ENCODE measurements at places on chromosomes 2 and 18.

GRCh38 chr2:151137526-151137925, 124.1 kb downstream of the RBM43 start:
- DNase-seq = no peak

DNA sequence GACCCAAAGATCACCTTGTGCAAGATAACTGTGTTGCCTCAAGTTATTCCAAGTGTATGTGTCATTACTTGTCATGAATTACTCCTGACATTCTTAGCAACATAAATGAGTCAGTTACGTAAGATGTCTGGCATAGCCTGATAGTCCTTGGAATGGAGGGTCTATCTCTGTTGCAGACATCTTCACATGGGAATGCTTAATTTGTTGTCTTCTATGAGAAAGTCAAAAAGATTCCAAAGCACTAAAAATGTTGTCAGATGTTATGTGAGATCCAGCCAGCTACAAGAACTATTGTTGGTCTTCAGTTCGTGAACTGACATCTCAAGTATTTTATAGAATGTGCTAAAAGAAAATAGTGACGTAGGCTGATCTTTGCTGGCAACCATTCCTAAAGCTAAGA, 178.2 kb upstream of the RASGRP3 start:
- DNase-seq = no peak

DNA sequence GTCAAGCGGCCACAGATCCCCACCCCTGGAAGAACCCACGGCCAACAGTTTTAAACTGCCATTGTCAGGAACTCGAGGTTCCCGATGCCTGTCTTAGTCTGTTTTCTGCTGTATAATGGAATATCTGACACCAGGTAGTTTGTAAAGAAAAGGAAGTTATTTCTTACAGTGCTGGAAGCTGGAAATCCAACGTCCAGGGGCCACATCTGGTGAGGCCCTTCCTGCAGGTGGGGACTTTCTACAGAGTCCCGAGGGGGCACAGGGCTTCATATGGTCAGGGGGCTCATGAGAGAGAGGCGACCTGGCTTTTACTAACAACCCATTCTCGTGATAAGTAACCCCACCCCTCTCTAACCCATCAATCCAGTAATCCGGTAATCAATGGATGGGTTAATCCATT, 501.6 kb upstream of the MYT1L start:
- no peak for DNase-seq

- no peak for DNase-seq
Observed at GRCh38 chr2:47838686-47839085, 55.7 kb downstream of the MSH6 start.

GRCh38 chr2:69835666-69836065, 6.2 kb downstream of the GMCL1 start:
- DNase-seq = no peak

DNA sequence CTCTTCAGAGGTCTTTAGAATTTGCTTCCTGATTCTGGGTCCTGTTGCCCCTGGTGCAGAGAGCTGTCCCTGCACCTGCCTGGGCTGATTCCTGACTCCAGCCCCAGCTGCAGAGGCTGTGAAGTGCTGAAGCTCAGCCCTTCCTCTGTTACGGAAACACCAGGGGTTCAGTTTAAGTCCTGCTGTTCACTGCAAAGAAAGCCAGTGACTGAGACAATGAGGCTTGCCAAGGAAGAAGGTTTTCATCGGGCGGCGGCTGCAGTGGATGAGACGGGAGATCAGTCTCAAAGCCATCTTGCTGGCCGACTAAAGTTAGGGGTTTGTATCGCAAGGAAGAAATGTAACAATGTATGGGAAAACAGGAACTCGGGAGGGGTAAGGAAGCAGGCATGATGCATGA, 142.4 kb upstream of the ZNF236 start:
- no peak for DNase-seq

- DNase-seq = no peak
Observed at GRCh38 chr2:171702781-171703556, 15.7 kb downstream of the DYNC1I2 start.

GRCh38 chr2:120451334-120451733, 105.4 kb downstream of the INHBB start:
- no peak for DNase-seq

GRCh38 chr2:56898986-56899385, 715.2 kb downstream of the CCDC85A start:
- DNase-seq = no peak

GRCh38 chr18:37242091-37242490, 323.5 kb downstream of the CELF4 start:
- no peak for DNase-seq

- no peak for DNase-seq
Observed at GRCh38 chr18:71951001-71951400, 593.1 kb downstream of the CBLN2 start.

- DNase-seq = no peak
Observed at GRCh38 chr2:60555783-60556139, 2.3 kb upstream of the BCL11A start.

GRCh38 chr18:70961939-70962338, 673.1 kb downstream of the SOCS6 start:
- no peak for DNase-seq

- DNase-seq = no peak
Observed at GRCh38 chr2:5329763-5330162, 362.4 kb upstream of the SOX11 start.

DNA sequence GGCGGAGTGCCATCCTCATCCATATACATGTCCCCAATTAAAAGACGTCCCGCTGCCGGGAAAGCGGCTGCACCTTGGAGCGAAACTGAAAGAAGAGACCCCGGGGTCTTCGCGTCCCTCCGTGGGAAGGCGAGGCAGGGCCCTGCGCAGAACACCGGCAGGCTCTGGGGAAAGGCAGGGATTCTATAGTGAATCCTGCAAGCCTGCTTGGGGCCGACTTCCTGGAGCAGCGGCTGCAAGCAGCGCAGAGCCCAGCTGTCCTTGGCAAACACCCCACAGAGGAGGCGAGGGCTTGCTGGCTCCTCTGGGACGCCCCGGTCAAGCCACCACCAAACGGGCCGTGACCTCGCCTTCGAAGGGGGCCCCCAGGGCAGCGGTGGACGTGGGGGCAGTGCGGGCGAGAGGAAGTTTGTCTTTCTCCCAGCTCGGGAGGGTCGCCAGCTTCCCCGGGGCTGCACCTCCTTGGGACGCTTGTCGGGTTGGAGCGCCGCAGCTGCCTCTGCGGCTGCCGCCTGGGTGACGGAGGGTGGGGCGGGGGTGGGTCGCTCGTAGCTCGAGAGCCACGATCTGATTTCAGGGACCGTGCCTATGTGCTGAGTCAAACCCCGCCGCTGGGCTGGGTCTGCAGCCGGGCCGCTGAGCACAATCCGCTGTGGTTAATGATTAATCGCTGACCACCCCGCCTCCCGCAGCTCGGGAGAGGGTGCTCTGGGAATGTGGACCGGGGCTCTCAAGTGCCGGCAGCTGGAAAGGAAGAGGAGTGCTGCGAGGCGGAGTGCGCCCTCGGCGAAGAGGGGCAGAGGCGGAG, 486 bp upstream of the GPR39 start:
- DNase-seq = no peak

DNA sequence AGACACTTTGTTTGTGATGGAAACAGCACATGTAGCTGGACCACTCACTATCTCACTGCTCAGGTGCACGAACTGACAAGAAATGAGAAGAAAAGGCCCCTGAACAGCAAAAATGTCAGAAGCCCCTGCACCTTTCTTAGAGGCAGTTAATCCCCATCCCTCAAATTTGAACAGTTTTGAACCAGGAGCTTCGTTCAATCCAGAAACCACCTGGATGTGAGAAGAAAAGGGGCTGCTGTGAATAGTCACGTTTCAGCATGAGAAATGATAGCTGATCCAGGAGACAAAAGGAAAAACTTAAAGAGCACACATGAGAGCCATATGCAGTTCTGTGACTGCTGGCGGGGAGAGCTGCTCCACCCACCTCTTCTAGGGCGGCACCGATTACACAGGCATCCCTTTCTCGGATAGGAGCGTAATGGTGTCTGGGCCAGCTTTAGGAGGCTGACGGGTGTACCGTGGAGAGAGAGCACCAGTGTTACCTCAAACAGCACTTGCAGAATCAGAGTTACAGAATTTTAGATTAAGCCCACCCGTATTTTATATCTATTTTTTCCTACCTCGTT, 117.0 kb upstream of the EML6 start:
- no peak for DNase-seq

DNA sequence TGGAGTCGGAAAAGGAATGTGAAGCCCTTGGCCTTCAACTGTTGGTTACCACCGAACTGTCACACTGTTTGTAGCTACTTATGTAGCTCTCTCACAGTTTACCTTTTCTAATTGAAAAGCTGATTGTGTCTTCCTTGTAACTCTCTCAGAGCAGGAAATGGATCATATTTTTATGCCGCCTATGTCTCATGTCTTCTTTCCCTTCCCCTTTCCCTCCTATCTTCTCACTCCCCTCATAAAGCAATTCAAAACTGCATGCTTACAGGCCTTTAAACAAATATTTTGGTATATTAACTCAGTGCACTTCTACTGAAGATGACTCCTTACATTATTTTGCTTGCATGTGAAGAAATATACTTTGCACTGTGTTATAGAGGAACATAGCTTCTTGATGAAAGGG, 6.0 kb downstream of the SLC39A10 start:
- DNase-seq = no peak

DNA sequence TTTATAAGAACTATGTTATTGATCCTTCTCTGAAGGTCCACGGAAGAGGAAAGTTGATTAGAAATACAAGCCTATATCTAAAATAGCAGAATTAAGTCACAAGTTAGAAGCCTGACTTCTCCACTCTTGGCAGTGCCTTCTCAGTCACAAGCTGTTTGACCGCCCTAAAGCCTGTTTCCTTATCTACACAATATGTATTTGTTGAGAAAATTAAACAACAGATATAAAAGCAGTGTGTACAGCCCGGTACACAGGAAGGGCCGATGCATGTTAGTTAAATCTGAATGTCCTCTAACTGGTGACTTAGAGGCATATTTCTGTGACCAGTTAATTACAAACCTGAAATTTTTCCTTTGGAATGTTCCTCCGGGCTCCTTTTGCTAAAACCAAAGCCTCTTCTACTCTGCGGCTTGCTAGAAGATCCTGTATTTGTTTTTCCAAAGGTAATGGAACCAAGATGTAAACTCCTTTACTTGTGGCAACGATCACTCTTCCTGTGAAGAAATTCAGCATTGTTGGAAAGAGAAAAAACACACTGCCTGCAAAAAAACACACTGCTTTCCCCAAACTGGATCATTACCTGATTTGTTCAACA, 33.4 kb downstream of the TGFBRAP1 start:
- DNase-seq = no peak

Measured in inflammatory macrophage treated with lipopolysaccharide for 1 hour (primary cell).